ENCODE measurements at places on chromosomes 13 and 19.
A peak's percentile ranks its signal among the peaks of the same experiment; 100 is the strongest.

DNA sequence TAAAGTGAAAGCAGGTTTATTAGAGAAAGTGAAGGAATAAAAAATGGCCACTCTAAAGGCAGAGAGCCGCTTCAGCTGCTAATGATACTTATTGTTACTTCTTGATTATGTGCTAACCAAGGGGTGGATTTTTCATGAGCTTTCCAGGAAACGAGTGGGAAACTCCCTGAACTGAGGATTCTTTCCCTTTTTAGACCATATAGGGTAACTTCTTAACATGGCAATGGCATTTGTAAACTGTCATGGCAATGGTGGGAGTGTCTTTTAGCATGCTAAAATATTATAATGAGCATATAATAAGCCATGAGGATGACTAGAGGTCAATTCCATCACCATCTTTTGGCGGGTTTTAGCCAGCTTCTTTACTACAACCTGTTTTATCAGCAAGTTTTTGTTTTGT, 890.0 kb downstream of the UQCRFS1 start:
- DNase-seq, result no peak

- no peak for DNase-seq
Measured at GRCh38 chr13:20126541-20127261, 34.2 kb downstream of the GJA3 start.

DNA sequence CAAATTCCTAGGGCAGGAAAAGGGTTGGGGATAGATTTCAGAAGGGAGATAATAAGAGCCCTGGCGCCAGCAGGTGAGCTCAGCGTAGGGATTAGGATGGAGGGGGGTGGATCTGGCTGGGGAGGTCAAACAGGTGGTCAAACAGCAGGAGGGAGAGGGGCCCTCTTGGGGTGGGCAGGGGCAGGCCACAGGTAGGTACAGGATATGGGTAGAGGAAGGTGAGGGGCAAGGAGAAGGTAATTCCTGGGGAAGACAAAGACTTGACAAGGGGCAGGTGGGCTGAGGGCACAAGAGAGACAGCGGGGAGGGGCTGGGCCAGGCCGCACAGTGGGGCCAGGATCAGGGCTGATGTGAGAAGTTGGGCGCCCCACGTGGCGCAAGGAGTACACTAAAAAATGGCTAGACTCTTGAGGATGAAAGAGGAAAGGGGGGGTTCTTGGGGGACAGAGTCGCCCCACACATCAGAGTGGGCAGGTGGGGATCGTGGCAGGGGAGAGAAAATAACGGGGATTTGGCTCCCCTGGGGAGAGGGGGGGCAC, 713 bp downstream of the KRI1 start:
- DNase-seq, result peak; percentile 85

DNA sequence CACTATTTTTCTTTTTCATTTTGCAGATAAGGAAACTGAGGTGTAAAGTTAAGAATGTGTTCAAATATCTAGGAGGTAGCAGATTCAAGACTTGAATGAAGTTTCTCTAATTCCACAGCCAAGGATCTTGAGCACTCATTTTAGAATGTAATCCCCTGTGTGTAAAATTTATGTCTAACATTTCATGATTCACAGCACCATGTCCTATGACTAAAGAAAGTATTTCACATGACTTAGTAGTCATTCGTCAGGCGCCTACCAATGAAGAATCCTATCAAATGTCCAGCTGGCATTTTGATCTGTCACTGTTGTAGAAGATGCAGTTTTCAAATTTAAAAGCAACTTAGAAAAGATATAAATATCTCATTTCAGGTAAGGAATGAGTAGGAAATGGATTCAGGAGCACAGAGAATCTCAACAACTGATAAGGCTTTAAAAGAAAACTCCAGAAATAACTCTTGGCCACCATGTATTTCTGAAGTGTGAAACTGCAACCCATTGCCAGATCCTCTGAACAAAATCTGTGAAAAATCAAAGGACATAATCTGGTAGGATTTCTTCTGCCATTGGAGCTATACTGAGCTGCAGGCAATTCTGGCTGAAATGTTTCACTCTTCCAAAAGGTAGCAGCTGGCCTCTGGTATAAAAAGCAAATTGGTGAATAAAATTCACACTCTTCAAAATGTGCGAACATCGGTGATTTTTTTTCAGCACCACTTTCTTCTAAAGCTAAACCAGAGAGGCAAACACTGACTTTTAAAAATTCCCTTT, 92.2 kb downstream of the DCLK1 start:
- DNase-seq, result no peak

- DNase-seq, result peak; percentile 71
Measured at GRCh38 chr13:41905600-41906254, 55.2 kb downstream of the VWA8 start.

GRCh38 chr13:93660391-93661063, 433.9 kb downstream of the GPC6 start:
- no peak for DNase-seq

DNA sequence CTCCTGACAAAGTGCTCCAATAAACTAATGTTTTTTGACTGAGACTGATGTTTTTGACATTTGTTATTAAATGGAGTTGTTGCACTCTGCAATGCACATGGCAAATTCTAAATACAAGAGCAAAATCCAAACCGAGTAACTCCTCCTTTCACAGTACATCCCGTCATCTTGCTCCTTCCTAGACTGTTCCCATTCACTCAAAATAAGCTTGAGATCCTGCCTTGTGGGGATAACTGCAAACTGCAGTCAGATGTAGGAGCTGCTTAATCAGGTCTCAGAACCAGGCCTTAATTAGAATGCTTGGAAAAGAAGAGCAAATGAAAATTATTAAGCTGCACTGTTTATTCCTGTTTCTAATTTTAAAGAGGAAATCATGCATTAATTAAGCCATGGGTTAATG, 134.8 kb upstream of the SPRY2 start:
- DNase-seq, result no peak

GRCh38 chr13:21949818-21950429, 279.1 kb downstream of the FGF9 start:
- no peak for DNase-seq

- DNase-seq, result no peak
Measured at GRCh38 chr19:5804516-5805461, at the start of gene NRTN. Gene NRTN, plus strand, starts transcription at chr19:5805067. Its CDS starts 19,099 bp downstream, at chr19:5824166.

DNA sequence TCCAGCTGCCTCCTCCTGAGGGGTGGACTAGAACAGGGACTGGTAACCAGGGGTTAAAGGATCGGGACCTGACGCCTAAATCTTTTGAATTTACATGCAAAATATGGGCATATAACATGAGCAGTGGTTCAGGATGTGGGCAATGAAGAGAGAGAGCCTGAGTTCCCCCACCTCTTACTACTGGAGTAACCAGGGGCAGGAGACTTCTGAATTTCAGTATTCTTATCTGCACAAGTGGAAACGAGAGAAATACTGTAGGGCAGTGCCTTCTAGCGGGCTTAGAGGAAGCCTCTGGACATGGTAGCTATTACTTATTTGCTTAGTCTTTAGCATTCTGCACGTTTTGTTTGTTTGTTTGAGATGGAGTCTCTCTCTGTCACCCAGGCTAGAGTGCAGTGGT, 26.3 kb downstream of the BCAT2 start:
- DNase-seq, result peak; percentile 65

DNA sequence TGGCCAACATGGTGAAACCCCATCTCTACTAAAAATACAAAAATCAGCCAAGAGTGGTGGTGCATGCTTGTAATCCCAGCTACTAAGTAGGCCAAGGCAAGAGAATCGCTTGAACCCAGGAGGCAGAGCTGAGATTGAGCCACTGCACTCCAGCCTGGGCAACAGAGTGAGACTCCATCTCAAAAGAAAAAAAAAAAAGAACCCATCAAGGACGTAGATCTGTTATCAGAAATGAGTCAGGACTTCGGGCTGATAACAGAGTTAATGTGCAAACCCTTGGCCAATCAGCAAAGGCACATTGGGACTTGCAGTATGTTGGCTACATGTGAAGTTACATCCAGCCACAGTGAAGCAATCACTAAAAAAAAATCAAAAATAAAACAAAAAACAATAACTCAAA, 4.8 kb upstream of the LGALS7B start:
- DNase-seq, result peak; percentile 28

- peak; percentile 8 for DNase-seq
Measured at GRCh38 chr19:41646589-41647204, 19.8 kb upstream of the CEACAM4 start.

DNA sequence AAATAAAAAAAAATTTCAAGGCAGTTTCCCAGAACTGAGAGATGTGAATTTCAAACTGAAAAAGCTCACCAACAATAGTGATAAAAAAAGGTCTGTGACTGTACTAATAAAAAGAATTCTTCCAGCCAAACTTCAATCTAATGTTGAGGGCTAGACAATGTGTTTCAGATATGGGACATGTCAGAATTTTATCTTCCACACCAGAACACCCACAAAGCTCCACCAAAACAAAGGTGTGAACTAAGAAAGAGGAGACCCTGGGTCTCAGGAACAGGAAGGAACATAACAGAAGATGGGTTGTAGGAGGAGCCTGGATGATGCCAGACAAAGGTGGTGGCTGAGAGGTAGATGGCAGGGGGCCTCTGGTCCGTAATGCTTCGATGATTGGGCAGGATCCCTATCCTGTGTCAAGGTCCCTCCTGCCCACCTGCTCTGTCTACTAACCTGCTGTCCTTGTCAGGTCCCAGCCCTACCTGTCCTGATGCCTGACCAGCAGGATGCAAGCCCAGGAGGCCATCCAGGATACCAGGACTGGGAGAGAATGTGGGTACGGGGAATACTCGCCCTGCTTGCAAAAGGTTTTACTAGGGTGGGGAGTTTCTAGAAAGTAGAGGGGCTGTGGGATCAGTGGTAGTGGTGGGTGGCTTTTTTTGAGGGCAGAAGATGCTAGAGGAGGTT, 4.5 kb downstream of the MZF1 start:
- peak; percentile 86 for DNase-seq

DNA sequence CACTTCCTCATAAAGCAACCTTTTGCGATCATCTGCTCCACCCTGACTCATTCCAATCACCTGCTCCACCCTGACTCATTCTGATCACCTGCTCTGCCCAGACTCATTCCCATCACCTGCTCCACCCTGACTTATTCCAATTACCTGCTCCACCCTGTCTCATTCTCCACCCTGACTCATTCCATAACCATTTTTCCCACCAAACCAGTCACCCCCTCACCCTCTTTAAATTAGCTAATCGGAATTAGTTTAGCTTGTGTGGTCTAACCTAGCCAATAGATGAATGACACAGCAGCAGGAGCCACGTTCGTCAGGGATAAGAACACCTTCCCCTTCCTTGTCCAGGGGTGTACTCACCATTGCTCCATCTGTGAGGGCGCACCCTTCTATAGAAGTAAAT, 134.0 kb downstream of the COG6 start:
- DNase-seq, result no peak

GRCh38 chr19:8615813-8616596, 5.5 kb upstream of the ADAMTS10 start:
- DNase-seq, result peak; percentile 71

DNA sequence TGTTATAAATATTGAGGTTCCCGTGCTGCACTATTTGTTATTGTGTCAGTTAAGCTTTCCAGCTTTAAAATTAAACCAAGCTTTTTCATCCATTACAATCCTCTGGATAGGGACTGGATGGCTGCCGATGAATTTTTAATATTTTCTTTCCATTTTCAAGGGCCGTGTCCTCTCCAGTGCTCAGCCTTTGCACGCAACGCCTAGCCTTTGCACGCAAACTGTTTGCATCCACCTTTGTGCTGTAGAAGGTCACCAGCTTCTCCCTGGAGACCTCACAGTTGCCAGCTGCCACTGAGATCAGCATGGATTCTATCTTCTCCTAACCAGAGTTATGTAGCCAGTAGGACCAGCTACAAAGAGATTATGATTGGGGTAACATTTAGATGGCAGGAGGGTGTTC, 240.5 kb downstream of the SLC7A1 start:
- DNase-seq, result no peak

DNA sequence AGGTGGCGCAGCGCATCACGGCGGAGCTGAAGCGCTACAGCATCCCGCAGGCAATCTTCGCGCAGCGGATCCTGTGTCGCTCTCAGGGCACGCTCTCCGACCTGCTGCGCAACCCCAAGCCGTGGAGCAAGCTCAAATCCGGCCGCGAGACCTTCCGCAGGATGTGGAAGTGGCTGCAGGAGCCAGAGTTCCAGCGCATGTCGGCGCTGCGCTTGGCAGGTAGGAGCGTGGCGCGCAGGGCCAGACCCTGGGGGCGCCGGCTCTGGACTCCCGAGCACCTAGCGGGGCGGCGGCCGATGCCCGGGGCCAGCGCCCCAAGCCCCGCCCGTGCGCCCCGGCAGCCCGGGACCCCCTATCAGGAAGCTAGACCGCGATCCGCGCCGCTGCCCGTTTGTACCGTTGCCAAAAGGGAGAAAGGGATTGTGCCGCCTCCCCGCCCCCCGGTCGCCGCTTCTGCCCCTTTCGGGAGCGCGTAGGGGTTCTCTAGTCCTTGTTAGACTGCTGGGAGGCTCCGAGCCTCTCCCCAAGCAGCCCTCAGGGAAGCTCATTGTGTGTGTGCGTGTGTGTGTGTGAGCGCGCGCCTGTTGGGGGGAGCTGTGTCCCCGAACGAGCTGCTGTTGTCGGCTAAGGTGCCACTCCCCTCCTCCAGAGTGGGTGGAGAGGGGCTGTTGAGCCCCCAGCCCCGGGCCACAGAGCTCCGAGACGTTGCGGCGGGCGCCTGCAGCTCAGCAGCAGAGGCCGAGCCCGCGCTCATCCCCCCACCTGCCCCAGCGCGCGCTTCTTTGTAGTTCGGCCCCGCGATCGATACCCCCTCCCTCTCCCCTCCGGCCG, 1.5 kb downstream of the ONECUT3 start:
- no peak for DNase-seq

- DNase-seq, result no peak
Measured at GRCh38 chr19:28534766-28535351, 678.1 kb downstream of the UQCRFS1 start.

DNA sequence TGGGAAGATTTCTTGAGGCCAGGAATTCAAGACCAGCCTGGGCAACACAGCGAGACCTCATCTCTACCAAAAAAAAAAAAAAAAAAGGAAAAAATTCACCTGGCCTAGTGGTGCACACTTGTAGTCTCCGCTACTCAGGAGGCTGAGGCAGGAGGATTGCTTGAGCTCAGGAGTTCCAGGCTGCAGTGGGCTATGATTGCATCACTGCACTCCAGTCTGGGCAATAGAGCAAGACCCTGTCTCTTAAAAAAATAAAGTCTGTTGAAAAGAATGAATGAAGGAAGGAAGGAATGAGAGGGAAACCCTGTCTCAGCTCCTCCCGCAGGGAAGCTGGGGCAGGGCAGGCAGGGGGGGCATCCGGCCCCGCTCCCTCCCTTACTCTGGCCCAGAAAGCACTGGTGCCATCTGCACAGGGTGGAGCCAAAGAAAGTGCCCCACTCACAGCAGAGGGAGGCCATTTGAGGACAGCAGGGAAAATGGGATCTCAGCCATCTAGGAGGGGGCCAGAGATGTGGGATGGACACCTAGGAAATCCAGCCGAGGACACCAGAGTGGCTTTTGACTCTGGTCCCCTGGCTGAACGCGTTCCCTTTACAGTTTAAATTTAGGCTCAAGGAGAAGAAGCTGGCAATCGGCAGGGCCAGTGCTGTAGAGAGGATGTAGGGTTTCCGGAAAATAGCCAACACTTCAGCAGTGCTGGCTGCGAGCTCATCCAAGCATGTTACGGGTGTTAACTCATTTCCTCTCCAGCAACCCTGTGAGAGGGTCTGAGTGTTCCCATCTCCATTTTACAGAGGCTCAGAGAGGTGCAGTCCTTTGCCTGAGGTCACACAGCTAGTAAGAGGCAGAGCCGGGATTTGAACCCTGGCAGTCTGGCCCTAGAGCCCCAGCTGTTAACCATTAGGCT, 3.6 kb upstream of the HPN start:
- DNase-seq, result no peak

GRCh38 chr19:47545061-47545948, 27.6 kb downstream of the ZNF541 start:
- DNase-seq, result no peak

Data from hematopoietic multipotent progenitor cell treated with erythropoietin and hydrocortisone succinate and interleukin-3 and kit ligand, for 8 days (in vitro differentiated cells).